ENCODE measurements at places on chromosomes 6 and 20. TPM values are rescaled to one million over a fixed set of nuclear protein-coding genes. Genes with fewer than 3 reads are reported as not detected.

Gene HLA-DRB1
- 7.7 TPM for total RNA-seq

Gene KHDC1L
- total RNA-seq, result not detected

Gene C6orf132
- 11.8 TPM for total RNA-seq

DNA sequence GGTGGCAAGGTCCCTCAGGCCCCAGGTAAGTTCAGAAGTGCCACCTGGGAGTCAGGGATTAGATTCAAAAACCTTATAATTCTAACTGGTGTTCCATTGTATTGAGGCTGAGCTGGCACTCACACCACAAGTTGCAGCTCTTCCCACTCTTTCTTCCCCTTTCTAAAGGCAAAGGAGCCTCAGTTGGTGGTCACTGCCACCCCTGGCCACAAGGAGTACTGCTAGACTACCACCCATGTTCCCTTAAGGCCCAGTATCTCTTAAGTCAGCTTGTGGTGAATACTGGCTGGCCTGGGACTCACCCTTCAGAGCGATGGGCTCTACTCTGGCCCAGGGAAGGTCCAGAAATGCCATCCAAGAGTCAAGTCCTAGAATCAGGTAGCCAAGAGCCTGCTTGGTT is 421.1 kb upstream of the KHDRBS2 start:
- no peak for DNase-seq

DNA sequence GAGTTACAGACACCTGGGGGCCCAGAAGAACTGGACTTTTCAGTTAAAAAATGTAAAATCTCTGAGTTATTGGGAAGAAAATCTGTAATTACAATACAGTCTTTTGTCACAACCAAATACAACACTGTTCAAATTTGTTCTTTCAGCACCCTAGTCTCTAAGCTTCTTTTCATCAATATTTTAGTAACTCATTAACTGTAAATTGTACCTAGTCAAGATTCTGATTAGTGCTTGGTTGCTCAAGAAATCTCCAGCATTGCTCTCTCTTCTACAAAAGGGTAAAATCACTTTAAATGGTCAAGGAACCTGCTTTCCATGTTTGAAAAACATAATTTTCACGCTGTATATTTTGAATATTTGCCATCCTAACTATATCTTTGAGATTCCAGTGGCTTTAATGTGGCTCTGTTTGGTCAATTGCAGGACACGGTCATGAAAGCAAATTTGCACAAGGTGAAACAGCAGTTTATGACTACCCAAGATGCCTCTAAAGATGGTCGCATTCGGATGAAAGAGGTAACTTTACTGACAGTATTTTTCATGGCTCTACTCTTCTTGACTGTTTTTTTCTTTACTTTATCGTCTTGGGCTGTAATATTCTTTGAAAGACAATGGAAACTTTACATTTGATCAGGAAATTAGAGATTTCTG is 9.2 kb downstream of the SCGN start:
- no peak for DNase-seq

- peak; percentile 65 for DNase-seq
These were observed 56.6 kb upstream of the CCN6 start for GRCh38 chr6:111997078-111997852.
